Eye (tissue), 1 donor: ENCODE measurements at places on chromosomes 2 and 18.
A peak's percentile ranks its signal among the peaks of the same experiment; 100 is the strongest.

DNA sequence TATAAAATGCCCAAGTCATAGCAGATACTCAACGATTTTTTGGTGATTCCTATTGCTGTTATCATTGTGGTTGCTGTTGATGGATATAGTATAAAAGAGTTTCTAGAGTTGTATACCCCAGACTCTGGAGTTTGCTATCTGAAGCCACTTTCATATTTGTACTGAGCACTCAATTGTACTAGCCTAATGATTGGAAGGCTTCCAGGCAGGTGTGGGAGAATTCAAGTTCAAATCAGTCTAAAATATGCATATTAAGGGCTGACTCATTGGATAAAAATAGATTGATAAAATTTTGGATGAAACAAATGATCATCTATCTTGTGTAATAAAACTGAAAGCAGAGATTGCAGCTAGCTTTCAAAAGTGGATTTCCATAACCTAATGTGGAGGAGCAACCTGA, 122.9 kb downstream of the NEB start:
- no peak for DNase-seq

- no peak for DNase-seq
These were observed 114.6 kb downstream of the DOCK10 start for GRCh38 chr2:224927646-224928173.

- no peak for DNase-seq
These were observed 34.3 kb upstream of the DNMT3A start for GRCh38 chr2:25375989-25376545.

DNA sequence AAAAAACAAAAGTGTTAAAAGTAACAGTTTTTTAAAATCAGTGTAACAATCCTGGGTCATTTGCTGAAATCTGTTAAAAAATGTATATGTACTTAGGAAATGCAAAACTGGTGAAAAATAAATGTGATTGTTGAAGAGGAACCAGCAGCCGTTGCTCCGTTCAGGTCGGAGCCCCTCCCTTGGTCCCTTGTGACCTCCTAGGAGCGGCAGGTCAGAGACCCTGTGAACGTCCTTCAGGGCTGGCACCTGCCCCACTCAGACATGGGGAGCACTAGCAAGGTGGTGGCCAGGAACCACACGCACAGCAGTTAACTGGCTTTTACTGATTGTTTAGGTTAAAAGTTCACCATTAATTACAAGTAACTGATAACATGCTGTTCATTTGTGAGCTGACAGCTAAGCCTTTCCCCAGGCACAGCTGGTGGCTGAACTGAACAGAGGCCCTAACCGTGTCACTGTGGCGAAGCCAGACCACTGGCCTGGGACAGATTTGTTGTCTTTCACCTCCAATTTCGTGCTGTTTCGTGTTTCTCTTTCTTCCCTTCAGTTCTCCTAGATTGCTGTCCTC, 159.2 kb upstream of the ALKAL2 start:
- DNase-seq, result peak; percentile 43

GRCh38 chr2:2898744-2899143, 478.9 kb downstream of the EIPR1 start:
- DNase-seq, result no peak

GRCh38 chr2:240437551-240437860, 2.0 kb downstream of the GPC1 start:
- no peak for DNase-seq

GRCh38 chr2:44680983-44681531, 260.4 kb upstream of the SIX3 start:
- DNase-seq, result peak; percentile 79

GRCh38 chr2:18891600-18892345, 302.4 kb upstream of the NT5C1B start:
- peak; percentile 10 for DNase-seq

DNA sequence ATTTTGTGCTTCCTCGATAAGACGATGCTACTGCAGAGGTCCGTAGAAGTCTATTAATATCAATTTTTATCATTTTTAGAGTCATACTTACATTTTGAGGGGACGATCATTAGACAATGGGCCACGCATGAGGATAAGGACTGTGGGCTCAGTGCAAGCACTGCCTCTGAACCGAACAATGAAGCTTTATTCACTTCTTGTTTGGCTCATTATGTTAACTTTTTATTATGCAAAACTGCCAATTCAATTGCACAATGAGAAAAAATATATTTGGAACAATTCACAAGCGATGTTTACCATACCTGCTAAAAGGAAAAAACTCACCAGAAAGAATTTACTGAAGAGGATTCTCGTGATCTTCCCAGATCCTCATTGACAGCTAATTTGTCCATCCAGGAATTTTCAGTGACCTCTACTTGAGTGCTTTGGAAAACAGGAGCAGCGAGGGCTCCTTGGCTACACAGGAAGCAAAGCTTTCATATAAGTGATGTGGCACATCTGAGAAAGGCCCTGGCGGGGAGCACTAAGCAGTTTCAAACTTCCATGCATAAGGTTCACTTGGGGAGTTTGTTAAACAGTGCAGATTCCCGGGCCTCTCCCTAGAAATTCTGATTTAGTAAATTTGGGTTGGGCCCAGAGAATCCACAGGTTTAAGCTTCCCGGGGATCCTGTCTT, 13.3 kb upstream of the CAPN13 start:
- DNase-seq, result no peak

- no peak for DNase-seq
These were observed 8.8 kb downstream of the FZD7 start for GRCh38 chr2:202042444-202042843.

GRCh38 chr2:71896385-71897136, 251.1 kb downstream of the CYP26B1 start:
- no peak for DNase-seq

DNA sequence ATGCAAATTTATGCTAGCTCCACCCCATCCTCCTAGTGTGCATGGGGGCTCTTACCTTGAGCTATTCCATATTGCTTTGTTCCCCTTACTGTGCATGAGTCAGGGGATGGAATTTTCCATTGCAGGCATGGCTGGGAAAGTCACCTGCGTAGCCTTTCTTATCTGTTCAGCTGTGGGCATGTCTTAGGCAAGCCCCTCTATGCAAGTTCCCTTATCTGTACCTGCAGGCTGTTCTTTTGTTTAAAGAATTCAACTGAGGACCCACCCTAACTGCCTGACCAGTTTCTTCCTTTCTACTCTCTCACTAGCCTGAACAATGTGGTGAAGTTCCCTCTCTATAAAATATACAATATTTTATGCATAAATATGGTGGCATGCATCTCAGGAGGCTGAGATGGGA, 54.2 kb upstream of the CDCA7 start:
- DNase-seq, result no peak

- DNase-seq, result no peak
These were observed 142.0 kb downstream of the ATAD2B start for GRCh38 chr2:23784971-23785370.

GRCh38 chr2:1422131-1422530, 8.9 kb downstream of the TPO start:
- DNase-seq, result no peak
